Left lung (tissue), 14 donors: ENCODE measurements at places on chromosomes 4 and X. TPM values are rescaled to one million over a fixed set of nuclear protein-coding genes. Genes with fewer than 3 reads are reported as not detected.

DNA sequence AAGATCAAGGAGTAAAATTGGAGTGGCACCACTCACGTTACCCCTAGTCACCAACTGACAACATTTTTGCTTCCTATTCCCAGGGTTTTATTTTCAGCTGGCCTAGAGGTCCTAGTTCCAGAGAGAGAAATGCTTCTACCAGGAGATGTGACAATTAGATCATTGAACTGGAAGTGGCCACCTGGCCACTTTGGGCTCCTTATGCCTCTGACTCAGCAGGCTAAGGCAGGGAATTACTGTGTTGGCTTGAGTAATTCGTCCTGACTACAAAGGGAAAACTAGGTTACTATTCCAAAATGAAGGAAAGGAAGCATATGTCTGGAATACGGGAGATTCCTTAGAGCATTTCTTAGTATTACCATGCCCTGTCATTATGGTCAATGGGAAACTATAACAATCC lies 831.6 kb upstream of the NDST4 start:
- H3K4me1 ChIP-seq, result no peaks in the 10 kb centered on the region
- no peak overlapping the region for H3K4me3 ChIP-seq
- no peak for DNase-seq
- no peak overlapping the region for H3K27ac ChIP-seq
- no peaks in the 10 kb centered on the region for H3K36me3 ChIP-seq

- no peaks in the 10 kb centered on the region for H3K4me1 ChIP-seq
- DNase-seq, result peak; percentile 74
These were observed 13.7 kb downstream of the ADH6 start for GRCh38 chr4:99205153-99205979.

- H3K4me1 ChIP-seq, result no peaks in the 10 kb centered on the region
- no peak overlapping the region for H3K27ac ChIP-seq
- no peaks in the 10 kb centered on the region for H3K36me3 ChIP-seq
- H3K4me3 ChIP-seq, result no peak overlapping the region
These were observed 17.9 kb upstream of the MAOB start for GRCh38 chrX:43899878-43900815.

GRCh38 chrX:14873676-14874049 lies 442 bp downstream of the MOSPD2 start:
- peak overlapping the region; percentile 88 for H3K27ac ChIP-seq
- H3K36me3 ChIP-seq, result no peaks in the 10 kb centered on the region
- no peak for DNase-seq

DNA sequence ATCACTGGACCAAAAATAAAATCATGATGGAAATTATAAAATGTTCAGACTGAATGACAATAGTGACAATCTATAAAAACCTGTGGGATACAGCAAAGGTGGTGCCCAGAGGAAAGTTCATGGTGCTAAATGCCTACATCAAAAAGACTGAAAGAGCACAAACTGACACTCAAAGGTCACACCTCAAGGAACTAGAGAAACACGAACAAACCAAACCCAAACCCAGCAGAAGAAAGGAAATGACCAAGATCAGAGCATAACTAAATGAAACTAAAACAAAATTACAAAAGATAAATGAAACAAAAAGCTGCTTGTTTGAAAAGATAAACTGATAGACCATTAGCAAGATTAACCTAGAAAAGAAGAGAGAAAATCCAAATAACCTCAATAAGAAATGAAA lies 78.7 kb downstream of the ANAPC10 start:
- DNase-seq, result no peak
- H3K4me3 ChIP-seq, result no peak overlapping the region
- H3K27me3 ChIP-seq, result no peaks in the 10 kb centered on the region
- no peaks in the 10 kb centered on the region for H3K4me1 ChIP-seq
- no peak overlapping the region for H3K27ac ChIP-seq
- no peaks in the 10 kb centered on the region for H3K36me3 ChIP-seq

DNA sequence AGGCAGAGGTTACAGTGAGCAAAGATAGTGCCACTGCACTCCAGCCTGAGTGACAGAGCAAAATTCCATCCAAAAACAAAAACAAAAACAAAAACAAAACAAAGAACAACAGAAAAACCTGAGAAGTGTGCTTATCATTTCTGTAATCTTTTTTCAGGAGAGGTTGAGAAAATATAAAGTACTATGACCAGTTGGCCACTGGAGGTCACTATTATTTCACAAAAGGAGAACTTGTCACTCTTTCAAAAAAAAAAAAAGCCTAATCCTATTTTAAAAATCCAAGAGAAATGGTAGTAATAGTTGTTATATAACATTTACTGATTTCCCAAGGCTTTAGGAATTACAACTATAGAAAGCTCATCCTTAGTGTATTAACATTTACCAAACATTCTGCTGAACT lies 24.9 kb upstream of the RNF150 start:
- no peak overlapping the region for H3K4me3 ChIP-seq
- no peak for DNase-seq
- H3K36me3 ChIP-seq, result no peaks in the 10 kb centered on the region
- no peak overlapping the region for H3K27ac ChIP-seq
- no peaks in the 10 kb centered on the region for H3K27me3 ChIP-seq

DNA sequence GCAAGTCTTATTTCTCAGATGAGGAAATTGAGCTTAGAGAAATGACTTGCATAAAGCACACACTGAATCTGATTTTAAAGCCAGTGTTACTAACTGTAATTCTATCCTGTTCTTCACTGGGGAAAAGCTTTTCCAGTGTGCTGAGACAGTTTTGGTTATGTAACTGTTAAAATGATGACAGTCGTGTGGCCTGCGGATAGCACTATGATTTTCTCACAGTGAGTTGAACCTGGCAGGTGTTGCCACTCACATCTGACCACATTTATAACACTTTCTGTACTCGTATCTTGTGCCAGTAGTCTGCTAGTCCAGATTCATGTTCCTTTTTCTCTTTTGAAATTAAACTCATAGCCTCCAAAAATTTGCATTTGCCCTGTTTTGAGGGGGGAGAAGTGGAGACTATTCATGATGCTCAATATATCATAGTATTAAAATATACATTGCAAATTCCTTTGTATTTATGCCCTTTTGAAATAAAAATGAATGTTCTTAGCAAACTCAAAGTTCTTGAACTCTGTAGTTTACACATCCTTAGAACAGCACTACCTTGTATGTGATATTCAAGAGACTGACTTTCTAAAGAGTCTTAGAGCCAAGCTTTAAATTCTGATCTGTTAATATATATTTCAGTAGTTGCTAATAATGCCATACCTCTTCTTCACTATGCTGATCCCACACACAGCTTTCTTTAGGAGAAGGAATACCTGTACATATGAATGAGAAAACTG lies 132.3 kb downstream of the PDLIM5 start:
- no peaks in the 10 kb centered on the region for H3K4me1 ChIP-seq
- H3K36me3 ChIP-seq, result no peaks in the 10 kb centered on the region
- DNase-seq, result no peak
- no peaks in the 10 kb centered on the region for H3K27me3 ChIP-seq
- no peak overlapping the region for H3K4me3 ChIP-seq

- no peaks in the 10 kb centered on the region for H3K27me3 ChIP-seq
- DNase-seq, result peak; percentile 92
- no peaks in the 10 kb centered on the region for H3K4me1 ChIP-seq
- no peaks in the 10 kb centered on the region for H3K36me3 ChIP-seq
- H3K27ac ChIP-seq, result no peak overlapping the region
These were observed 237.0 kb downstream of the SCFD2 start for GRCh38 chr4:53128706-53129357.

The DNAAF6 gene
- not detected for total RNA-seq

- no peak overlapping the region for H3K27ac ChIP-seq
- H3K4me1 ChIP-seq, result no peaks in the 10 kb centered on the region
- DNase-seq, result no peak
- peaks cover 43% of the 10 kb centered on the region for H3K36me3 ChIP-seq
- H3K4me3 ChIP-seq, result no peak overlapping the region
These were observed 18.2 kb downstream of the VAMP7 start for GRCh38 chrX:155899366-155899765.

DNA sequence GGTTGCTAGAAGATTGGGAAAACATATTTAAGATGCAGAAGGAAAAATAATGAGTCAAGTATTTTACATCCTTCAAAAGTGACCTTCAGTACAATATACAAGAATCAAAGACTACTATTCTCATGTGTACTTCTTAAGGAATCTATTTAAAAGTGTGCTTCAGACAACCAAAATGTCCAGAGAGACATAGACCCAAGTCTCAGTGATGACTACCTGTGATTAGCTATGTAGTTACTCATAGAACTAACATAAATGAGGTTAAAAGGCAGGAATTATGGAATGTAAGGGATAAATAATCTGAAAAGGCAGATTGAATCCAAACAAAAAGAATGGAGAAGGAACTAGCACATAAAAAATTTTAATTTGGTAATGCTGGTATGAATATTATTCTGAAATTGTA lies 634.7 kb upstream of the FAM241A start:
- no peak overlapping the region for H3K27ac ChIP-seq
- H3K4me1 ChIP-seq, result no peaks in the 10 kb centered on the region
- H3K27me3 ChIP-seq, result no peaks in the 10 kb centered on the region
- no peaks in the 10 kb centered on the region for H3K36me3 ChIP-seq
- no peak overlapping the region for H3K4me3 ChIP-seq

- H3K27ac ChIP-seq, result no peak overlapping the region
- DNase-seq, result no peak
- H3K36me3 ChIP-seq, result no peaks in the 10 kb centered on the region
- no peak overlapping the region for H3K4me3 ChIP-seq
These were observed 182.4 kb upstream of the MBNL3 start for GRCh38 chrX:132671229-132671641.

DNA sequence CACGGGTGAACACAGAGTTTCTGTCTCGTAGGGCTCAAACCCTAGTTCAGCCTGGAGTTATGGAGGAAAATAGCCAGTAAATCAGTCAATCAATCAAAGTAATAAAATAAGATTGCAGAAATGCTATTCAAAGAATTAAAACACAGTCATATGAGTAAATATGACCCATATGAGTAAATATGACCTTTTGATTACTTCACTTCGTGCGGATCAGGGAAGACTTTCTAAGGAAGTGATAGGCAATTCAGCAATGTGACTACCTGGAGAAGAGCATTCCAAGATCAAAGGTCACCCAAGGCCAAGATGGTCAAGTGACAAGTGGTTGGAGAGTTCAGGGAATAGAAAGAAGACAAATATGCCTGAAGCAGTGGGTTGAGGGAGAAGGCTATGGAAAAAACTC lies 722.6 kb downstream of the ADGRL3 start:
- H3K4me3 ChIP-seq, result no peak overlapping the region
- H3K36me3 ChIP-seq, result no peaks in the 10 kb centered on the region
- H3K27me3 ChIP-seq, result no peaks in the 10 kb centered on the region
- no peak overlapping the region for H3K27ac ChIP-seq
- DNase-seq, result no peak
- H3K4me1 ChIP-seq, result no peaks in the 10 kb centered on the region

GRCh38 chr4:38160487-38161207 lies 200.4 kb downstream of the PTTG2 start:
- no peak overlapping the region for H3K4me3 ChIP-seq
- peaks cover 10% of the 10 kb centered on the region for H3K4me1 ChIP-seq
- no peaks in the 10 kb centered on the region for H3K27me3 ChIP-seq
- H3K36me3 ChIP-seq, result no peaks in the 10 kb centered on the region
- H3K27ac ChIP-seq, result peak overlapping the region; percentile 82
